Left cardiac atrium (tissue), 4 donors: ENCODE measurements at places on chromosomes 11 and 22.

- no peak for DNase-seq
These were observed 25.0 kb upstream of the EED start for GRCh38 chr11:86219311-86220193.

DNA sequence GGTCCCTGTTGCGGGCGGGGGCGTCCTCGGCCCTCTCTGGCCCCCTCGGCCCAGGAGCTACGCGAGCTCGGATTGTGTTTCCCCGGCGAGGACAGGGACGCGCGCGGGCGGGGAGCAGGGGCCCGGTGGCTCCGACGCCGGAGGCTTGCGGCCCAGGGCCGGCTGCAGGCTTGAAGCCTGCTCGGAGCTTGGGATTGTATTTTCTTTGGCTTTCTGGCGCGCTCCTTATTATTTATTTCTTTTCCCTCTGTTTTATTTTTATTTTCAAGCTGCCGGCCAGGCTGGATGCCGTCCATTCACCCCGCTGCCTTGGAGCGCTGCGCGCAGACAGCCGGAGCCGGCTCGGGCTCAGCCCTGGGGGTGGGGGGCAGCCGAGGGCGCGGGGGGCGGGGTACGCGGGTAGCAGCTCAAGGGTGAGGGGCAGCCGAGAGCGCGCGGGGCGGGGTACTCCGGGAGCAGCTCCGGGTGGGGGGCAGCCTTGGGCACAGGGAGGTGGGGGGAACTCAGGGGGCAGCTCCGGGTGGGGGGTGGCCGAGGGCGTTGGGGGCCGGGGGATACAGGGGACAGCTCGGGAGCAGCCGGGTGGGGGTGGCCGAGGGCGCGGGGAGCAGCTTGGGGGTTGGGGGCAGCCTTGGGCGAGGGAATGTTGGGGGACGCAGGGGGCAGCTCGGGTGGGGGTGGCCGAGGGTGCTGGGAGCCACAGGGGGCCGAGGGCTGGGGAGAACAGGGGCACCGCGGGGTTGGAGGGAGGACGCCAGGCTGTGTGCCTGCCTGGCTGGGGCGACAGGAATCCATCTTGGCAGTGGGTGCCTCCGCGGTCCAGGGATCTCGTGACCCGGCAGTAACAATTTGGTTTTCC, 42.7 kb downstream of the KCNJ1 start:
- no peak for DNase-seq

DNA sequence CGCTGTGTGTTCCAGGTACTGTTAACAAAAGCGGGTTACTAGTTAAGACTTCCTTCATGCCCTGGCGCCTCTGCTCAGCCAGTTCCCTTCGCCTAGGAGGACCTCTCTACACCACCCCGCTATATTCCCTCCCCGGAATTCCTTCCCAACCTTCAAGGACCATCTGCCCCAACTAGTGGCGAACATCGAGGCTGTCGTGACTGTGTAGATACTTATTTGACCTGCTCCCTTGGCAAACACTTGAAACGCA, 450 bp upstream of the BCL2L13 start:
- DNase-seq, result peak; percentile 35

- peak; percentile 57 for DNase-seq
These were observed 114.5 kb downstream of the NAT10 start for GRCh38 chr11:34219941-34220370.

- no peak for DNase-seq
These were observed 47.9 kb downstream of the ASCL2 start for GRCh38 chr11:2222451-2222850.

DNA sequence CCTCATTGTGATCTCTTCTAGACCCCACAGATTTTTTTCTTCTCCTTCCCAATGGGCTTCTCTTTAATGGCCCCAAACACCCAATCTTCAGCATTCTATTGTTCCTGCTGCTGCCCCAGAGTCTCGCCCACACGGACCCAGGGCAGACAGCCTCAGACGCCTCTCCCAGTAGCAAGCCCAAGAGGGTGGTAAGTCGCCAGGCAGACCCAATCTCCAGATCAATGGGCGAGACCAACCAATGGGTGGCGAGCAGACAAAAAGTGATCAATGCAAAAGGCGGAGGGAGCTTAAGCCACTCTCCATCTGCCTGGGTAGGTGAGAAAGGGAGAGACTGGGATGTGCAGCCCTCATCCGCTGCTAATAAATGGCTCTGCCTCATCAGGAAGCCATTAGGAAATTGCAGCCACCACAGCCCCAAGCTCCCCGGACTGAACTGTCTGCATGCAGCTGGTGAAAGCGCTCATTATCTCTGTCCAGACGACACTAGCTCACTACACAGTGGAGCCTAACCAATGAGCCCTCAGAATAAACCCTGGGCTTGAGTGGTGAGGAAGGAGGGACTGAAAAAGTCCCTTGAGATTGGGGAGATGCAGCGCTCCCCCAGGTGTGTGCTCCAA, 81.8 kb downstream of the ETS1 start:
- no peak for DNase-seq

DNA sequence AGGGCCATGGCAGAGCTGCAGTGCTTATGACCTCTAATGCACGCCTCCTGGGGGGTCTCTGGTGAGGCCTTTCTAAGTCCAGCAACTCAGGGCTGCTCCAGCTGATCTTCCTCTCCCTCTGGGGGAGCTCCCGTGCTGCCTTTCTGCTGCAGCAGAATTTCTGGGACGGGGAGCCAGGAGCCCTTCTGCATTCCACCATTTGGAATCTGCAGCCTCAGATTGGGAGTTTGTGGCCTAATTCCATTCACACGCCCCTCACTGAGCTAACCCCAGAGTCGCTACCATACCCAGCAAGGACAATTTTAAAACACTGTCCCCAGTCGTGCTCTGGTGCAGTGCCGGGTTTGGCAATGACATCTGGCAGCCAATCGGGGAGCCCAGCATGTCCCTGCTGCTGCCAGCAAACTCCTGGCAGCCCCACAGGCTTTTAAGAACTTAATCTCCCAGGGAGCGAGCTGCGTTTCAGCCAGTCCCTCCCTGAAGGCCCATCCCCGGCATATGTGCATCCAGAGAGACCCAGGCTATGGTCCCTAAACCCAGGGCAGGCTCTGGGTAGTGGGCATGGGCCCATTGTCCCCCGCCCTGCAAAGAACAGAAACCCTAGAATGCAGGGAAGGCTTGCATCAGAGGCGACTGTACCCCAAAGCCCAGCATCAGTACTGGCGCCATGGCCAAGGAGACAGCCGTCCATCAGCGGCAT, 4.7 kb downstream of the SHANK2 start:
- DNase-seq, result no peak

DNA sequence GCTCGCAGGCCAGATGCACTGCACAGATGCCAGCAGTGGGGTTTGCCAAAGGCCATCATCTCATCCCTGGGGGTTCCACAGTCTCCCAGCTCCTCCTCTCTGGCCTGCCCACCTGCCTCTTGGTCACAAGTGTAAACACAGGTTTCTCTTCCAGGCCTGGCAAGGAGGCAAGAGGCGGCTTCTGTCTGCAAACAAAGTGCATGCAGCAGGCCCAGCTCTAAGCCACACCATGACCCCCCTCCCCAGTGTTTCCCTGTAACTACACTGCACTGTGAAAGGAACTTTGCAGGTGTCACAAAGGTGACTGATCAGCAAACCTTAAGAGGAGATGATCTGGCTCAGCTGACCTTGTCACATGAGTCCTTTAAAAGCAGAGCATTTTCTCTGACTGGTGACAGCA, 26.2 kb upstream of the SHISAL1 start:
- DNase-seq, result no peak

DNA sequence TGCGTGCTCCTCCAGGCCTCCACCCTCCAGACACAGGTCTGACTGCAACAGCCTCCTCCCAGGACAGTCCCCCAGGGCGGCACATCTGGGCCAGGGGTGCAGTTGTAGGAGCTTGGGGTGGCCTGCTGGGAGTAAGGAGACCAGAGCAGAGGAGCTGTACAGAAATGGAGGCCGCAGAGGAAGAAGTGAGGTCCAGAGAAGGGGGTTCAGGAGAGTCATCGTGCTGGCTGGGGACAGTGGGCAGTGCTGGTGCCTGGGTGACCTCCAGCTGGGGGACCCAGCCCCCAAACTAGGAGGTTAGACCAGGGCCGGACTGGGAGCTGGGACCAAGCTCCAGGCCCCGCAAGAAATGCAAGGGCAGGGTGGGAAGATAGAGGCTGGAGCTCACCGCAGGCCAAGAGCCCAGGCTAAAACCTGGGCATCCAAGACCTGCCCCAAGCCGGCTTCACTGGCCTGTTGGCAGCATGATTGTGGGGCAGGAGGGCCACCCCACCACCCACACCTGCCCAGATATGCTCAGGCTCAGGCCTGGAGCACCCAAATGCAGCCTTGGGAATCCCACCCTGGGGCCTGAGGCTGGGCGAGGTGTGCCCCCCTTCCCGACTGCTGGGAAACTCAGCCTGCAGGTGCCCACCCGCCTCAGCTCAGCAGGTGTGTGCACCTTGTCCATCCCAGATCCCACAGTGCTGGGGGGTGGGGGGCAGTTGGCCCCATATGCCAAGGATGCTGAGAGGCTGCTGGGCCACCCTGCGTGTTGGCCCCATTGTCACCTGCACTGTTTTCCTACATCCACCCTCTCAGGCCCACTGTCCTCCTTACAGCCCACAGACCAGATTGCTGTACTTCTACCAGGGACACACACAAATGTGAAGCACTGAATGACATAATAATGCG, 96.9 kb downstream of the MORC2 start:
- DNase-seq, result no peak

GRCh38 chr11:27395556-27396258, 32.7 kb upstream of the CCDC34 start:
- no peak for DNase-seq

- no peak for DNase-seq
These were observed 95.5 kb downstream of the SIK3 start for GRCh38 chr11:117002639-117003299.

DNA sequence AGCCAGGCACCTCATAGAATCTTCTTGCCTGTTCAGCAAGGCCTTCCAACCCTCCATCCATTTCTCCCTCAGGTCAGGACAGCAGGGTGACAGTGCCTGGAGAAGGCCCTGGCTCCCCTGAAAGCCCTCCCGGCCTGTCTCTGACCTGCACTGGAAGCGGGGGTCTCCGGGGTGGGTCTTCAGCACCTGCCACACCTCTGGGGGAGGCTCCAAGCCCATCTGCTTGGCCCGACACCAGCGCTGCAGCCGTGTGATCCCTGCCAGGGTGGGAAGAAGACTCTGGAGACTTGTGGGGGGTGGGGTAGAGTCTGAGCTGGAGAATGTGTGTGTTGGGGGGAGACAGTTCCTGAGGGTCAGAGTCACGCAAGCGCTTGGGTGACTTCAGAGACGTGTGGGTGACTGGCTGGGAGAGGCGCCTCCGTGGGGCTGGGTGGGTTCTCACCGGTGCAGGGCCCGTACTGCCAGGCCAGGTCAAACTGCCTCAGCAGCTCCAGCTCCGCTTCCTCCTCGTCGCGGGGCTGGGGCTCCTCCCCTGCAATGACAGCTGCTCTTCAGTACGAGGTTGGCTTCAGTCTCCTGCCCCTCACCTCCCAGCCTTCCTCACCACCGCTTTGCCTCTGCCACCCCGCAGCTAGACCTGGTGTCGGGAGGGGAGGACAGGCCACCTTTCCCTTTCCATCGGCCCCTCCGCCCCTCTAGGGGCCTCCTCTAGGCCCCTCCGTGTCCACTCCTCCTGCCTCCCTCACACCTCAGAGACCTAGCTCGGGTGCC, 615 bp downstream of the POLD4 start:
- DNase-seq, result peak; percentile 64

DNA sequence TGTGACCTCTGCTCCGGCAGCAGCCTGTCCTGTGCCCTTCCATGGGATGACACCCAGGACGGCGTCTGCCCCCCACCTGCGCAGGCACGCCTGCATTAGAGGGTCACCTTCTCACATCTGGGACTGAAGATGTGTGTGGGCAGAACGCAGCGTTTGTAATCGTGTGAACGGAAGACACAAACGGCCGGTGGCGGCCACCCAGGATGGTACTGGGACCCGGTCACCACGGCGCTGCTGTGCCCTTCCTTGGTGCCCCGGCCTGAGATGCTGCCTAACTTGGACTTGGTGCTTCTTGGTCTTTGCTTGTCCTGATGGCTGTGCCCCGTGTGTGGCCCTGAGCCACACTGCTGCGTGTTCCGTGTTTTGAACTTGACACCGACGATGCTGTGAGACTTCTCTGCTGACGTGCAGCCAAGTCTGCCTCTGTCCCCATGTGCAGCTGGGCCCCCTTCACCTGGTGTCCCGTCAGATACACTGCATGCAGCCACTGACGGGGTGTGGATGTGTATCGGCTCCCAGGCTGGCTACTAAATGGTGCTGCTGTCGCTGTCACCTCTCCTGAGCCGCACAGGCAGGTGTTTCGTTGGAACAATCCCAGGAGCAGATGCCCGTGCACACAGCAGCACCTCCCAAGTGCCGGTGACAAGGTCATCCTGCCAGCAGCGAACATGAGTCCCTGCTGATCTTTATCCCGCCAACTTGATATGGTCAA, 21.4 kb downstream of the YPEL1 start:
- no peak for DNase-seq

GRCh38 chr22:30273711-30274436, 7.2 kb upstream of the OSM start:
- no peak for DNase-seq

DNA sequence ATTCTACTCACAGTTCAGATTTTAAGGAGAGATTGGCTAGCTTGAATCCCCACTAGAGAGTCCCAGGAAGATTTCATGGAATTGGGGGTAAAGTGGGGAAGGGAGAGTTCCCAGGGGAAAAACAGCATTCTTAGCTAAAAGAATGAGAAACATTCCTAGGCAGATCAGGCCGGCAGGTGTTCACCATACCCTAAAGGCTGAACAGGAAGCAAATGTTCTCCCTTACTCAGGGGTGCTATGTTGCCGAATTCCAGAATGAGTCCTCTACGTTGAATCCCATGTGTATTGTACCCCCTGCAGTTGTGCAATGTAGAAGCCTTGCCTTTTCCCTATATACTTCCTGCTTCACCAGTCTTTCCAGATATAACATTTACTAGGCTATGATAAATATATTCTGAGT, 135.2 kb upstream of the NCAM1 start:
- no peak for DNase-seq

DNA sequence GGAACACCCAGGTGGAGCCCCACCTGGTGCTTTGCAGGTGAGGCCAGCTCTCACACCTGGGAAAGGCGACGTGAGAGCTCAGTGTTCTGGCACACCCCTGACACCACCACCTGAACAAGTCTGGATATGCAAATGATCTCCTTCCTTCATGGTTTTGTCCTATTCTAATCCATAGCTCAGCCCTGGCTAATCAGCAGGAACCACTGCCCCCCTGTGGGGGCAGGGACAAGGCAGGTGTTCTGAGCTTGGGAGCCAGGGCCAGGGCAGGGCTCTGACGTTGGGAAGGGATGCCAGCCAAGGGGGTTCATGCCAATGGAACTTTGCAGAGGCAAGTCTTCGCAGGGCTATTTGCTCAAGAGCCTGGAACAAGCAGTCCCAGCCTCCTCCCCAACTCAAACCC, 144.2 kb downstream of the TRIM29 start:
- no peak for DNase-seq

GRCh38 chr22:19680911-19681862, 33.1 kb upstream of the SEPTIN5 start:
- no peak for DNase-seq

GRCh38 chr22:49446759-49447710, 380.6 kb downstream of the BRD1 start:
- no peak for DNase-seq
